CD4-positive, alpha-beta T cell treated with Interleukin-6 at 100 ng/mL for 8 hours (primary cell): ENCODE measurements at places on chromosomes 6 and 20.

- DNase-seq, result peak; percentile 81
Measured at GRCh38 chr6:28399350-28400121, at the start of gene ZSCAN12. Gene ZSCAN12 (minus strand): TSS chr6:28399747. CDS start chr6:28398405, 1,342 bp downstream.

DNA sequence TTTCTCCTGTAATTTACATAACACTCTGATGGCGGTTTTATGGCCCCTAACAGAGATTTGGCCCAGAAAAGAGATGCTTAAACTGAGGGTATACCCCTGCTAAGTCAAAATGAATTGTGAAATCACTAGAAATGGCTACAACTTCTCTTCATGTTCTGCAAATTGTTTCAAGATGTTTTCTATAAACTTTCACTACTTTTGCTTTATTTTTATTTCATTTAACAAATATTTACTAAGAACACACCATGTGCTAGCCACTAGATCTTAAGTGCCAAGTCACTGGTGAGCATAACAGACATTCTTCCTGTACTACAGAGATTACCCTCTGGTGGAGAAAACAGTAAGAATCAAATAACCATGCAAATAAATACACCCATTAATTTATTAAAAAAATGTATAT is 87.6 kb downstream of the KCNQ5 start:
- DNase-seq, result no peak

DNA sequence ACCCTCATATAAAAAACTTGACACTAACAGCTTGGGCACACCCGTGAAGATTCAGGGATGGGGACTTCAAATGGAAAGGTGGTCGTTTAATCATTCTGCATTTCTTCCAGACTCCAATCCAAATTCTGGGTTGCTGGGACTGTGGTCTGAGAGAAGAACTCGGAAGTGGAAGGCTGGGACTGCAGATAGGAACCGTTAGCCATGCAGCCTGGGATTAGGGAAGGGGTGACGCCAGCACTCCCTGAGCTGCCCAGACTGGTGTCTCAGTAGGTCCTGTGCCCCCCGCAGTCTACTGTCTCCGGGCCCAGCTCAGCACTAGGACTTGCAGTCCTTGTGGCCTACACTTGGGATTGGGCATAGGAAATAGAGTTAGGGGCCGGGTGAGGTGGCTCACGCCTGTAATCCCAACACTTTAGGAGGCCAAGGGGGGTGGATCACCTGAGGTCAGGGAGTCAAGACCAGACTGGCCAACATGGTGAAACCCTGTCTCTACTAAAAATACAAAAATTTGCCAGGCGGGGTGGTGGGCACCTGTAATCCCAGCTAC is 511 bp upstream of the CLIC1 start:
- no peak for DNase-seq

DNA sequence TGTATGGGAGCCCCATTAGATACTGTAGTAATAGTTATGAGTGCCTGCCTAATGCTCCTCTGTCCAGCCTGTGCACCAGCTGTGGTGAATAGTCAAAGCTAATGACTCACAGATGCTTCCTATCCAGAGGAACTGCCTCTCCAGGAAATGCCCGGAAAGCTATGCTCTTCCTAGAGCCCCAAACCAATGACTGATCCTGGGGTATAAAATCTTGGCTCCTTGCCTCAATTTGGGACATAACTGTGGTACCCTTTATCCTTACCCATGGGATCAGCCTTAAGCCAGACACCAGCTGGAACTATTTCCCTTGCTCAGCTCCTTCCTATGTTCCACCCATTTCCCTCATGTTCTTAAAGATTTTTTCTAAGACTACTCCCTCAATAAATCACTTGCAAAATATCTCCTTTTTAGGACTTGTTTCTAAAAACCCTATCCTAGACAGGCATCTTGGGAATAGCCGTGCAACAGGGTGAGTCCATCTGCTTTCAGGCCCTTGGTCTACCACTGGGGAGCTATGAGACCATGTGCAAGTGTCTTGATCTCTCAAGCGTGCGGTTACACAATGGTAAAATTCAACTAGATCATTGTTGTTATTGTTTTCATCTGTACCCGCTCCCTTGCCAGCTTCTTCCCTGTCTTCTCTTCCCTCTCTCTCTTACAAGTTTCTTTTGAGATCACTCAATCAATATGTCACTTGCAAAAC is 283.7 kb downstream of the BTBD3 start:
- DNase-seq, result no peak

GRCh38 chr6:112284603-112285002 is 30.2 kb upstream of the LAMA4 start:
- DNase-seq, result no peak

DNA sequence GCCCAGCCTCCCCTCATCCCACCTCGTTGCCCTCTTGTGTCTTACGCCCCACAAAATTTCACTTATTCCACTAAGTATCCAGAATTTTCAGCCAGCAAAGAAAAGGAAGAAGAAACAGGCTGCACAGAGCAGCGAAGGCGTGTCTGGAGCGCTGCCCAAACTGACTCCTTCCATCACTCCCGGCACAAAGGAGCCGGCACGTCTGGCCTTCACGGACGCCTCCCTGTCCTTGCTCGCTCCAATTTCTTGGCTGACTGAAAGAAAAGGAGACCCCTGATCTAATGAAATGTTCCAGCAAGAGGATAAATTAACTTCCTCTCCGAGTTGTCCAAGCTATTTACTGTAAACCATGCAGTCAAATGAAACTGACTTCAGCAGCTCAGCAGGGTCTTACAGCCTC is 152.3 kb upstream of the CDH4 start:
- DNase-seq, result no peak

GRCh38 chr6:112384511-112384910 is 37.4 kb downstream of the RFPL4B start:
- no peak for DNase-seq

- DNase-seq, result no peak
Measured at GRCh38 chr20:12729326-12729725, 279.4 kb upstream of the SPTLC3 start.

DNA sequence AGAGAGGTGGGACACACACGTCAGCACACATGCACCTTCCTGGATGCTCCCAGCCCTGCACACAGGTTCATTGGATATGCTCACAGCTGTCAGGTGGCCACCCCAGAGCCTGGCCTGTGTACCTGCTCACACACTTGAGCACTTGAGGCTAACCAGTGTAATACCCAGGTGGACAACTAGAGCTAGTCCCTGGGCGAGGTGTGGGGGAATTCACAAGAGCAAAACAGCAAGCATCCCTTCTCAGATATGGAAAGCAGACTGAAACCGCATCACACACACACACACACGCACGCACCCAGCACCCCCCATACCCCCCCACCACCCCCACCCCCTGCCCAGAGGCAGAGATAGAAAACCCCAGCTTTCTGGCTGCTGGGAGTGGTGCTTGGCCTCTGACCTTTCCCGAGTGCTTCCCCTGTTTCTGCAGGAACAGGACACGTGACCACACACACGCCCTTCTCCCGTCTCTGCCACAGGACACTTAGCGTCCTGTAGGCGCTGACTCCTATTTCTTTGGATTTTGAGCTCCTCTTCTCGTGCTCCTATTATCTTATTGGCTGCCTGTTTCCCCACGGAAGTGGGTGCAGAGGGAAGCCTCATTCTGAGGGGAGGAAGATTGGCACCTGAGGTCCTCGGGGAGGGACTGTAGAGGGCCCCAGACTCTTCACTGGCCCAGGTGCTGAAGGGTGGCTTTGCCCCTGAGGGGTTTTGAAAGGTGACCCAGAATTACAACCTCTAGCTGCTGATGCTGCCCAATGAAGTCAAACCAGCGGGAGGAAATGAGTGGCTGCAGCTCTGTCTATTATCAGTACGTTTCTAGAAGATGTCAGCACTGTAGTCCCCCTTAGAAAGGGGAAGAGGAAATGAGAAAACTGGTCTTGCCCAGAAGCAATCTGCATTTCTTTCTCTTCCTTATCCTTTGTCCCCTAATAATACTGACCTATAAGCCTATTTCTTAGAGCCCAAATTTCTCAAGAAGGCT is 65.8 kb downstream of the SYTL3 start:
- no peak for DNase-seq

DNA sequence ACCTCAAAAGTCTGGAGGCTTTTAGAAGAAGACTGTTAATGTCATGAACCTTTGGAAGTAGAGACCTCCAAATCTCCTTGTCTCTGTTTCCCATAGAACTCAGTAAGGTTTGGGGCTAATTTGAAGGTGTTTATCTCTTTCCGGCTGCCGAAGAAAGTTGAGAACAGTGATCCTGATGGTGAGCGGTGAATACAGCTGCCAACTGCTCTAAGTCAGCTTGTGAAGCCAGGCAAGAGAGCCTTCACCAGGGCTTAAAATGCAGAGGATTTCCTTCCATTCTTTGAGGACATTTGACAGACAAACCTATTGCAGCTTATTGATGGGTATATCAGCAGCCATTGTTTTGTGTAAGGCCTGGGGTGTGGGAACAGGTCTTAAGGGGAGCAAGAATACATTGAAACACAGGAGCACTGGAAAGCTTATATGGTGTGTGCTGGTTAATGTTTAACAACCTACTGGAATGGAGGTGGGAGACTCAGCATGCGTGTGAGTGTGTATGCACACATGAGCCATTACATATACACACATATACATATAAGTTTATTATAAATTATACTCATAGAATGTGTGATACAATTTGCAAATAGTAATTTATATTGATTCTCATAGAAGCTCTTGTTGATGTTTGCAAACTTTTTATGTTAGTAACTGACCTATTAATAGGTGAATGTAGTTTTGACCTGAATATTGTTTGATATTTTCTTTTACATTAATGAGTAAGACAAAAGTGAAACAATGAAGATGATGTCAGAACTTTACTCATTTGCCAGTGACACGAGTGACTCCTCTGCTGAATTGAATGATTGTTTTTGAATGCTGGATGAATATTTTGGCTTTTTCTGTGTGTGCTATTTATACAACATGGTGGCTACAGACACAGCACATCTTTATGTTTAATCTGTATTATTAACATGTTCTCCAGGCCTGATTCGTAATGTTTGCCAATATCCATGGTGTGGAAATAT is 18.1 kb downstream of the PLEKHG1 start:
- no peak for DNase-seq

- no peak for DNase-seq
Measured at GRCh38 chr6:1702580-1703051, 92.9 kb downstream of the FOXC1 start.

DNA sequence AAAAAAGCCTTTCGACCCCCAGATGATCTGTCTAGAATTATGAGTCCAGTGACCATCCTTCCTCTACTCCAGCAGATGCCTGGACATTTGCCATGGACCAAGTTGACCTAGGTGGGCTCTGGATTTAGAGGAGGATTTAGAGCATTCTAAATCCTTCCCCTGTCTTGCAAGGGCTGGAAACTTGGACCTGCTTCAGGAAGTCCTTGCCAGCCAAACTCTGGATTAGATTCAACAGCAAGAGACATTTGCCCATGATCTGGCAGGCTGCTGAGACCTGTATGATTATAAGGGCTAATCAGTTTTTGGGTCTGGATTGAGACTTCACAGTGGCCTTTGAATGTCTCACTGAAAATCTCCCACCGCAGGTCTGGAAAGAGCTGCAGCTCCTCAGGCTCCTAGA is 13.1 kb upstream of the HDGFL1 start:
- no peak for DNase-seq

DNA sequence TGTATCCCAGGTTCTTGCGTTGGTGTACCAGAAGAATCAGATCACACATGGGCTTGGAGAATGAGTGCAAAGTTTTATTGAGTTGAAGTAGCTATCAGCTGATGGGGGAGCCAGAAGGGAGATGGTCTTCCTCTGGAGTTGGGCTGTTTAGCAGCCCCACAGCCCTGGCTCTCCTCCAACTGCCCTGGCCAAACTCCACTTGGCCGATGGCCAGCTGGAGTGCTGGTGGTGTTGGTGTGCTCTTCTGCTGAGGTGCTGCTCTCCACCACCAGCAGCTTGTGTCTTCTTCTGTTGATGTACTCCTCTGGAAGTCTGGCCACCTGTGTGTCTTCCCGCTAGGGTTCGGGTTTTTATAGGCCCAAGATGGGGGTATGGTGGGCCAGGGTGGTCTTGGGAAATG is 172.8 kb downstream of the TINAG start:
- no peak for DNase-seq

- no peak for DNase-seq
Measured at GRCh38 chr6:164086076-164086887, 671.8 kb downstream of the QKI start.

DNA sequence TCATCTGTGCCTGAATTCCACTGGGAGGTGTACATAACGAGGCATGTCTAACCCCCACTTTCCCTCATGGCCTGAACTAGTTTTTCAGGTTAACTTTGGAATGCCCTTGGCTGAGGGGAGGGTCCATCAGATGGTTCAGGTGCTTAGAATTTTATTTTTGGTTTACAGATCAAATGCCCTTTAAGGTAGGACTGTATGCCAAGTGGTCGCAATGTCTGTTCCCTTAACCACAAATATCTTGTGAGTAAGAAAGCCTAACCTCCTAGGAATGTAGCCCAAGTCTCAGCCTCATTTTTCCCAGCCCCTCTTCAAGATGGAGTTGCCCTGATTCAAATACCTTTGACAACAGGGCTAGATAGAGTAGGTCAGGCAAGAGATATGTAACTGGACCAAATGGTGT is 78.4 kb downstream of the RNASET2 start:
- DNase-seq, result no peak

- DNase-seq, result no peak
Measured at GRCh38 chr6:34955442-34955841, 66.4 kb downstream of the ANKS1A start.

DNA sequence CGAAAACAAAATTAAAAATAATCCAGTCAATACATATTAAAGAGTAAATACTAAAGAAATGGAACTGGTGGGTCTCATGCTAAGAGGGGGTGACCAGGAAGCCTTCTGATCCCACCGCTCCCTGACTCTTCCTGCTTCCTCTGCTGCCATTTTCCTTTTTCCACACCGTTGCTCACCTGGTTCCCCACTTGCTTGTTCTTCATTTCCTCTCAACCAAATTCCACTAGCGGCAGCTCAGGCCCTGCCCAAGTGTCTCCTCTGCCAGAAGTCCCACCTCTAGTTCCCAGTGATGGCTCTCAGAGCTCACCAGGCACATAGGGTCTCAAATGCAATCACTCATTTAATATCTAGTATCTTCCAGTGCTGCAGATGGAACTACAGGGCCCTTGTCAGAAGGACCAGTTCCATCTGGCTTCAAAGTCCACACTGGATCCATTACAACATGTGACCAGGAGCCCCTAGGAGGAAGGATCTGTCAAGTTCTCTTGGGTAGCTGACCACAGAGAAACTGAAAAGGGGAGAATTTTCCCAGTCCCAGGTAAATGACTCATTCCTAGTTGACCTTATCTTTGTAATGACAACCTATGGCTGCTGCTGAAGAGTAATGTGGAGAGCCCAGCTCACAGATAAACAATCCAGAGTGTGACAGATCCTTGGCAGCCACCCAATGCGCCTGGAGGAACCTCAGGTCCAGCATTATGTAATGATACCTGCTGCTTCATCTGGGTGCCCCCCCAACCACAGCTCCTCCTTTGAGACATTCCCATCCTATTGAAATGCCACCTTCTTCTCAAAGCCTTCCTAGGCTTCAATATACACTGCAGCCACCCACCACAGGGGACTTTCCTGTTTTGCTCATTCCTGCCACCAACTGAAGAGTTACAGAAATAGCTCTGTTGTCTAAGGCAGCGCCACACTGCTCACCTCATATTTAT is 38.2 kb downstream of the ELMO2 start:
- no peak for DNase-seq

DNA sequence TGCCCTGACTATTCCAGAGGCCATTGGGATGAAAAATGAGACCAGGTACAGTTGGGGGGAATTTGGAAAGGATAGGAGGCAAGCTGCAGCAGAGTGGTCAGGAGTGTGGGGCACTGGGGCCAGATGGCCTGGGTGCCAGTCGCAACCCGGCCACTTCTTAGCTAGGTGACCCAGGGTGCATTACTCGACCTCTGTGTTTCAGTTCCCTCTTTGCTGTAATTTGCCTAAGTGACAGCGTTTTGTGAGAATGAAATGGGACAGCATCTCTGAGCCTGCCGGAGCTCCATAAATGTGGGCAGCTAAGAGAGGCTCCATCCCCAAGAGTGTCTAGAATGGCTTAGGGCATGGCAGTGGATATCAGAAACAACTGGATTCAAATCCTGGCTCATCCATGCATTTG is 13.9 kb downstream of the LRFN2 start:
- DNase-seq, result no peak
